ENCODE measurements at places on chromosomes 5 and 9.

GRCh38 chr9:130138171-130138653 is 34.0 kb upstream of the NCS1 start:
- DNase-seq, result no peak

- no peak for DNase-seq
Observed at GRCh38 chr5:89117124-89117644, 234.2 kb upstream of the MEF2C start.

- no peak for DNase-seq
Observed at GRCh38 chr9:95574176-95574575, 57.4 kb upstream of the PTCH1 start.

DNA sequence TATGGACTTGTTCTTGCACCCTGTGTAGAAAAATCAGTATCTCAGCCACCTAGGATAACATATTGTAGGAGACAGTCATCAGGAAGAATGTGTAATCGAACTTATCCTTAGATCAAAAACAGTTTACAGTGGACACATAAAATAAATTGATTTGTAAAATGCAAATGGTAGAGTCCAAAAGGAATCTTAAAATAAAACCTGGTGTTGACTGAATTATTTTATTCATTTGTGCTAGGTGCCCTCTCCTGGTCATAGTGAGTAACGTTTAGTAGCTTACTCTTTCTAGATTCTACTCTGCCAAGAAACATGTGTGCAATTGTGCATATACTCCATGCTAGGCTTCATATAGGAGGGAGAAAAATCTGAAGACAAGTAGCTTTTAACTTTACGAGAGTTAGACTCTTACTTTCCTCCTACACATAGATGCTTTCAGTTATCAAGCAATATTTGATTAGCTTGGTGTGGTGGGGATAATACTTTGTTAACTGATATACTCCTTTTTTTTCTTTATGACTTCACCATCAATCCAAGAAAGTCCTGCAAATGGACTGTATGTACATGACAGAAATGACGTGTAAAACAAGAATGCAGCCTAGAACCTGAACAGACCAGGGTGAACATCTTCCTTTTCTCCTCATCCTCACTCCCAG is 23.7 kb upstream of the LOX start:
- DNase-seq, result no peak

- DNase-seq, result no peak
Observed at GRCh38 chr9:133396952-133397351, 20.8 kb downstream of the STKLD1 start.

DNA sequence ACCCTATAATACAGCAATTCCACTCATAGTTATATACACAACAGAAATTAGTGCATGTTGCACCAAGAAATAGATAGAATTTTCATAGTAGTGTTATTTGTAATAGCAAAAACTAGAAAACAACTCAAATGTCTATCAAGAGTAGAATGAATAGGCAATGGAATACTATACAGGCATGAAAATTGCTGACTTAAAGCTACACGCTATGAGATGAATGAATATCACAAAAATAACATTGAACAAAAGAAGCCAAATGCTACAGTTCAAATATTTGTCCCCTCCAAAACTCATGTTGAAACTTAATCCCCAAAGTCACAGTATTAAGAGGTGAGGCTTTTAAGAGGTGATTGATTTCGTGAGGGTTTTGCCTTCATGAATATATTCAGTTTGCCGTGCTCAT is 215.1 kb downstream of the FRMD3 start:
- DNase-seq, result no peak

DNA sequence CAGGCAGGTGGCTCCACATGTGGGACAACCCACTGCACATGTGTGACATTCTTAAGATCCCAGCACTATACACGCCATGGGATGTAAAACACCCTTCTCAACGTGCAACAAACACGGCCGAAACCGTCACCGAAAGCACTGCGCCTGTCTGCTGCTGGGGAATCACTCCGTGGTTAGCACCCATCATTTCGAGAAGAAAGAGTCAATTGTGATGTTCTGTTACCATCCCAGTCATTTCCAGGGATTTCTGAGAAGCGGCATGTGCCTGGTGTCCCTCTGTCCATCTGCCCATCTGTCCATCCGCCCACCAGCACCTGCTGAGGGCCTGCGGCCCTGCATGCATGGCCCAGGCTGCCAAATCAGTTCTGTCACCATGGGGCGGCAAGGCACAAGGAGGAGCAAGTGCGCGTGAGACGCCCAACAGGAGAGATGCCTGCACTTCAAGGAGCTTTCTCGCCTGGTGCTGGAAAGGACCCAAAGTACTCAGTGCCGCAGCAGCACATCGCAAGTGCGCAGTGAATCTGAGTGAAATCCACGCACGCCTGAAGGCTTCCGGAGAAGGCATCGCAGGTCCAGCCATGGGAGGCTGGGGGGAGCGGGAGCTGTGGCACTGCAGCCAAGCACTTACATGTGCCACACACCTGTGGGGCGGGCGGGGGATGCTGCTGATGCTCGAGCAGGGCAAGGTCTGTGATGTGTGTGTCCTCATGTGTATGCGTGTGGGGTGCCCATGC is 38.0 kb downstream of the VAV2 start:
- no peak for DNase-seq

DNA sequence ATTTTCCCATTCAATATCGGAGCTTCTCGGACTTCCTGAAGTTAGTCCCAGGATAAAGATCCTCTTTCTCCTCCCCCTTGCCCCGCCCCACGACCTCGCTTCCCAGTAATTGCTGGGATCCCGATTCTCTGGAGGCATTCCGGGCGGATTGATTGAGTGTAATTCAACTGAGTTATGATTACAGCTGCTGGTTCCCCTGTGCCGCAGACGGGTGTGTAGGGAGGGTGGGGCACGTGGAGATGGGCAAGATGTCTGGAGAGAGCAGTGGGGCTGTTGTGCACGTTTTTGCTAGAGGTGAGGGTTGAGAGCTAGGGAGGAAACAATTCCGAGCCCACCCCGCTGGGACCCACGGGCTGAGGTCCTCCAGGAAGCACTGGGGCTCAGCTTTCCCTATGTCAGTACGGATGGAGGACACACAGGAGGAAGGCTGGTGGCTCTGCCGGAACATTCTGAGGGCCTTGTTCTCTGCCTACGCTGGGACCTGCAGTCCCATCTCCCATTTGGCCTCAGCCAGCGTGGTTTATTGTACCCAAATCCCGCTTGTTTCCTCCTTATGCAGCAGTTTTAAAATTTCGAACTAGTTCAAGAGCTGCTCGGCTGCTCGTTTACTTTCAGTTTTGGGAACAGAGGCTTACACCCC is 2.4 kb upstream of the DMRT2 start:
- no peak for DNase-seq

All from stimulated activated CD8-positive, alpha-beta memory T cell treated with anti-CD3 and anti-CD28 coated beads, Interleukin-12 subunit alpha, Interleukin-12 subunit beta, amount 100 ng/mL, for 1 hour (primary cell).